HFFc6 (cell line): ENCODE measurements at places on chromosomes 11 and 22. TPM values are rescaled to one million over a fixed set of nuclear protein-coding genes. Genes with fewer than 3 reads are reported as not detected.

The C11orf91 gene
- 0.61 to 0.84 TPM (median 0.72 TPM) in 3 replicates for total RNA-seq

The NXPE4 gene
- total RNA-seq = not detected in 3 replicates

- no peak overlapping the region for H3K4me3 ChIP-seq
- peaks cover 10% of the 10 kb centered on the region for H3K4me1 ChIP-seq
- H3K27me3 ChIP-seq = peaks cover 13% of the 10 kb centered on the region
- DNase-seq = no peak
Measured at GRCh38 chr11:130063451-130063850, 6.2 kb upstream of the APLP2 start.

- no peak overlapping the region for H3K4me3 ChIP-seq
- H3K36me3 ChIP-seq = peaks cover 11% of the 10 kb centered on the region
Measured at GRCh38 chr22:17950651-17951214, 73.6 kb downstream of the MICAL3 start.

- H3K36me3 ChIP-seq = peaks cover 5% of the 10 kb centered on the region; the same call in 1 of the 2 replicates
- no peaks in the 10 kb centered on the region for H3K4me1 ChIP-seq
- no peak for DNase-seq
- H3K27ac ChIP-seq = no peak overlapping the region
- no peak overlapping the region for H3K4me3 ChIP-seq
Measured at GRCh38 chr22:48473202-48473601, 1354.5 kb downstream of the BRD1 start.

GRCh38 chr22:43533656-43534428 lies 122.0 kb downstream of the MPPED1 start:
- H3K27ac ChIP-seq = no peak overlapping the region
- H3K4me1 ChIP-seq = no peaks in the 10 kb centered on the region
- DNase-seq = no peak
- peaks cover 7% of the 10 kb centered on the region for H3K27me3 ChIP-seq

- peaks cover 3% of the 10 kb centered on the region; the same call in 1 of the 2 replicates for H3K27me3 ChIP-seq
- H3K4me1 ChIP-seq = no peaks in the 10 kb centered on the region
- DNase-seq = no peak
- H3K4me3 ChIP-seq = no peak overlapping the region
- H3K27ac ChIP-seq = no peak overlapping the region
Measured at GRCh38 chr11:110410651-110411050, 19.1 kb upstream of the FDX1 start.

DNA sequence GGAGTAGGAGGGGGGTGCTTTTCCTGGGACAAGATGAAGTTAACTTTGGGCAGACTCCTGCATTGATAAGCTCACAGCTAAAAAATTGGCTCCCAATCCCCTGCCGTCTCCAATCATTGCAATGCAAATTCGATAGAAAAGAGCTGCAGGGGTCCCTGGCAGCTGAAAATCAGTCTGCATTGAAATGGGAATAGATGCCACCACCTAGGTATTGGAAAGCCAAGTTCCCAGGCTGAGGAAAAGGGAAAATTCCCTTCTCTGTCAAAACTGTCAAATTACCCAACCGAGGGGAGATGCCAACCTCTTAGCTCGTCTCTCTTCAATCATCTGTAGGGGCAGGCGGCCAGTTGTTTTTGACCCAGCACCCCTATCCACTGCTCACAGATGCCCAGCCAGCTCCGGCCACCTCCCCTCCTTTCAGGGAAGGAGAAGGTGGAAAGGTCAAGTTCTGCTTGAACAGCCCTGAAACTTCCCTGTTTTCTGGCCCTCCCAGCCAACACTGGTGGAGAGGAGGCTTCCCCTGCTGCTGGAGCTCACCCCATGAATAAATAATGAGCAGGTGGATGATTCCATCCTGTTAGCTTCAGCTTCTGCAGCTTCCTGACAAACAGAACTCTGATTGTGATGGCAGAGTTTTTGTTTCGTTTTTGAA lies 916.3 kb downstream of the TBC1D22A start:
- DNase-seq = no peak
- no peak overlapping the region for H3K27ac ChIP-seq

- peaks cover 16% of the 10 kb centered on the region for H3K36me3 ChIP-seq
- DNase-seq = no peak
- no peak overlapping the region for H3K4me3 ChIP-seq
- peaks cover 38% of the 10 kb centered on the region for H3K4me1 ChIP-seq
- no peaks in the 10 kb centered on the region for H3K27me3 ChIP-seq
Measured at GRCh38 chr11:35750981-35751663, 88.5 kb downstream of the TRIM44 start.

DNA sequence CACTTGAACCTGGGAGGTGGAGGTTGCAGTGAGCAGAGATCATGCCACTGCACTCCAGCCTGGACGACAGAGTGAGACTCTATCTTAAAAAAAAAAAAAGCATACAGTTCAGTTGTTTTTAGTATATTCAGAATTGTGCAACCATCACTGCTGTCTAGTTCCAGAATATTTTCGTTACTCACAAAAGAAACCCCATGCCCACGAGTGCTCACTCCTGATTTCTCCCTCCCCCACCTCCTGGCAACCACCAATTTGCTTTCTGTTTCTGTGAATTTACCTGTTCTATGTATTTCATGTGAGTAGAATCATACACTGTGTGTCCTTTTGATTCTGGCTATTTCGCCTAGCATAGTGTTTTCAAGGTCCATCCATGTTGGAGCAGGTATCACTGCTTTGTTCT lies 24.8 kb downstream of the PTPRJ start:
- peak overlapping the region; percentile 31; the same call in 1 of the 2 replicates for H3K4me3 ChIP-seq
- H3K27ac ChIP-seq = peak overlapping the region; percentile 78; the same call in 1 of the 2 replicates
- no peak for DNase-seq
- H3K36me3 ChIP-seq = peaks cover 5% of the 10 kb centered on the region; the same call in 1 of the 2 replicates
